ENCODE measurements at places on chromosomes 12 and 14.

- DNase-seq, result no peak
Observed at GRCh38 chr12:102438827-102439210, 41.5 kb downstream of the IGF1 start.

GRCh38 chr12:99810718-99811593 lies 163.4 kb downstream of the GARIN6 start:
- no peak for DNase-seq

DNA sequence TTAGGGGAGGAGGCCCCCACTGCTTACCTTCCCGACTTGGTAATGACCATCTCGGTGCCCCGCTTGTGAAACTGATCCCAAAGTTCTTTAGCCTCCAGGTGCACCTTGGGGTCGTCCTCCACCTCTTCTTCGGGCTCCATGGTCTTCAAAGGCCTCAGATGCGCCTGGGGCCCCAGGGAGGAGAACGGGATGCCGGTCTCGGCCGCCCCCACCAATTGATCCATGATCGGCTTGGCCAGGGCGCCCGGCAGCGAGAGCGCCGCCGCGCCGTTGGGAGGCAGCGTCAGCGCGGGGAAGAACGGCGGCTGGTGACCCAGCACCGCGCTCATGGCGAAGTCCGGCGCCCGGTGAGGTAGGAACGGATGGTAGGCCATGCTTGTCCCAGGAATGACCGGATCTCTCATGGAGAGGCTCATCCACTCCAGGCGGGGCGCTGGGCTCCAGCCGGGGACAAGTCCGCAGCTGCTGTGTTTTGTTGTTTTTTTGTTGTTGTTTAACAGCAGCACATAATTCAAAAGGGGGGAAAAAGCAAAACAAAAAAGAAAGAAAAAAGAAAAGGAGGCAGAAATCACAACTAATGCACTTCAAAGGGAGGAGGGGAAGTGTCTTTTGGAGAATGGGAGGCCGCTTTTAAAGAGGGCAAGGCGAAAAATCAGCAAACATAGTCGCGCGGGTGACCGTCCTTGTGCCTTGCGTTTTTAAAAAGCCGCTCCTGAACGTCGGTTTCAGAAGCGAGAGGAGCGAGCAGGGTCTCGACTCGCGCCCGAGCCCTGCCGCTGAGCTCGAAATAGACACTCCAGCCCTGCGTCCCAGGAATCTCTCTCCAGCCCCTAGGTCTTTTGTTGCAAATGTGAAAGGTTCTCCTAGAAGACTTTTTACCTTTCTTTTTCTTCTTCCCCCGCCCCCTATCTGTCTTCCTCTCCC lies 928 bp downstream of the TBX3 start:
- DNase-seq, result no peak

GRCh38 chr12:19148860-19149259 lies 19.3 kb downstream of the PLEKHA5 start:
- no peak for DNase-seq

DNA sequence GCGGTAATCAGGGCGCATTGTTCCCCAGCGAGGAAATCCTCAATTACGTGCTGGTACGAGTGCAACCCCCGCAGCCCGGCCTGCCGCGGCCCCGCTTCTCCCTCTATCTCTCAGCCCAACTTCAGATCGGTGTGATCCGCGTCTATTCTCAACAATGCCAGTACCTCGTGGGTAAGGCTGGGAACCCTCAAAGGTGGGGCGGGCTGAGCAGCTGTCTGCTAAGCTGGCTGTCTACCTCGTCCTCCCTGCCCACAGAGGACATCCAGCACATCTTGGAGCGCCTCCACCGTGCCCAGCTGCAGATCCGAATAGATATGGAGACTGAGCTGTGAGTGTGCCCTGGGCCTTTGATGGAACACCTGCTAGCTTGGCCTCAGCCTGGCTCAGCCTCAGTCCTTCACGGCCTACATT lies 996 bp downstream of the REC8 start:
- DNase-seq, result no peak

DNA sequence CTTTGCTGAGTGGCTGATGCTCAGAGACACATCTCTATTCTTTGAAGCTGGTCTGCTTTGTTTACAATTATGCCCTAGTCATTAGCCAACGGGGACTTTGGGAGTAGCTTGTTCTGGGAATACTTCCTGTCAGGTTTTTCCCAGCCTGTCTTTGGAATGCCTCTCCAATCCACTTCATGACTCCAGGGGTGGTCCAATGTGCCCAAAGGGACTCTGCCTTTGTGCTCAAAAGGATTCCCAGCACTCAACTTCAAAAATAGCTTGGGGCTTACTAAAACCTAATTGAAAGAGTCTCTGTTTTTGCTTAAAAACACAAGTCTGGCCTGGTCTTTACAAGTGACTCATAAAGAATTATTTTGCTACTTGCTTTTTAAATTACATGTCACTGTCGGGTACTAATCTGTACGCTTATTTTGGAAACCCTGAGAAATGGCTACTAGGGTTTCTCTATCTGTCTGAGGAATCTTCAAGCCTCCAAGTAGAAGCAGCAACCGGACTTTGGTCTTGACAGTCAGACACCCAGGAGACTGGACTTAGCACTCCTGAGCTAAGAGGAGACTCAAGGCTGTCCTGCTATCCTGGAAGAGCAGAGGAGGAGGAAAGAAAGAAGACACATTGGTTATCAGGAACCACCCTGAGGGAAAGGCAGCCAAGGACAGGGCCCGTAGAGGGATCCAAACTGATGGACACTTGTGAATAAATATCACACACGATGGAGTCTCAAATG lies 20.7 kb downstream of the PHLDA1 start:
- DNase-seq, result no peak

DNA sequence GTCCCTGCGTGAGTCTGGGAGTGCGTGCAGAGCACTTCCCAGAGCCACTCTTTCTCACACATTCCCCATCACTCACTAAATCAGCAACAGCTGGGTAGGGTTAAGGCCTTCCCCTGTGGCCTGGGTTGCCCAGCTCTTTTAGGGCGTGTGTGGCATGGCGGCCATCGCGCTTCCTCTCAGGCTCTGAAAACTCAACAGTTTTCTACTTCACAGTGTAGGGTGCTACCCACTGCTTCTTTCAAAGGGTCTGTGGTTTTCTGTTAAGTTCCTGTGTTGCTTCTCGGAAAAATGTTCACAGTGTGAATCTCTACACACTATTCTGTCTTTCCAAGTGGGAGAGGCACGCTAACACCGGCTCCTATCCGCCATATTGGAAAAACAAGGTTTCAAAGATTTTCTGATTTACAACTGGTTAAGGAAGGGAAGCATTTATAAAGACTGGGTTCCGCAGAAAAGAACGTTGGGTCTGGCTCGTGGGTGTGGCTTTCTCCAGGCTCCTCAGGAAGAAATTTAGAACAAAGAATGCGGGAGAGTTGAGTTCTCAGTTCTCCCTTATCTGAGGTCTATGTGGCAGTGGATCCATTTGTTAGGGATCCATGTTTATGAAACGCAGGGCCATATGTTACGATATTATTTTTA lies 34.9 kb upstream of the AEBP2 start:
- no peak for DNase-seq

Measured in activated T-helper 9 cell treated with anti-CD3 and anti-CD28 coated beads, Interleukin-2, amount 50 U/mL, for 16 hours (primary cell).